ENCODE measurements at places on chromosomes 13 and 19.

GRCh38 chr19:9128171-9128570 is 1.4 kb upstream of the OR7G3 start:
- peak; percentile 90 for DNase-seq

DNA sequence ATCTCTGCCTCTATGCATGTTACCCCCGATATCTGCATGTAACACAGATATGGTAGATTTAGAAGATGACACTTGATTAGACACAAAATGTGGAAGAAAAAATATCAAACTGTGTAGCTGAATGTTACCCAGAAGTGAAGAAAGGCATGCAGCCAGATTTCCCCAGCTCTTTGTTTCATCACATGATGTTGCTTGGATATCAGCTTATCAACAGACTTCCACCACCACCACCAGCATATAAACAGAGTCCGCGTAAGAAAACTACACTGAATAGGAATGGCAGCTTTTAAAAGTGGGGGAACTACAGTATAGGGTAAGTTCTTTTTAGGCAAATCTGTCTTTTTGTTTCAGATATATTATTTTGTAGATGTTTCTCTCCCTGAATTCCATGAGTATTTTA is at the start of gene FAM216B:
Gene FAM216B, plus strand, starts transcription at position 233 of the 400 bp plus-strand sequence. CDS start 2,484 bp downstream, outside the sequence.
- no peak for DNase-seq

- no peak for DNase-seq
These were observed 17.1 kb downstream of the TSHZ3 start for GRCh38 chr19:31332096-31332495.

DNA sequence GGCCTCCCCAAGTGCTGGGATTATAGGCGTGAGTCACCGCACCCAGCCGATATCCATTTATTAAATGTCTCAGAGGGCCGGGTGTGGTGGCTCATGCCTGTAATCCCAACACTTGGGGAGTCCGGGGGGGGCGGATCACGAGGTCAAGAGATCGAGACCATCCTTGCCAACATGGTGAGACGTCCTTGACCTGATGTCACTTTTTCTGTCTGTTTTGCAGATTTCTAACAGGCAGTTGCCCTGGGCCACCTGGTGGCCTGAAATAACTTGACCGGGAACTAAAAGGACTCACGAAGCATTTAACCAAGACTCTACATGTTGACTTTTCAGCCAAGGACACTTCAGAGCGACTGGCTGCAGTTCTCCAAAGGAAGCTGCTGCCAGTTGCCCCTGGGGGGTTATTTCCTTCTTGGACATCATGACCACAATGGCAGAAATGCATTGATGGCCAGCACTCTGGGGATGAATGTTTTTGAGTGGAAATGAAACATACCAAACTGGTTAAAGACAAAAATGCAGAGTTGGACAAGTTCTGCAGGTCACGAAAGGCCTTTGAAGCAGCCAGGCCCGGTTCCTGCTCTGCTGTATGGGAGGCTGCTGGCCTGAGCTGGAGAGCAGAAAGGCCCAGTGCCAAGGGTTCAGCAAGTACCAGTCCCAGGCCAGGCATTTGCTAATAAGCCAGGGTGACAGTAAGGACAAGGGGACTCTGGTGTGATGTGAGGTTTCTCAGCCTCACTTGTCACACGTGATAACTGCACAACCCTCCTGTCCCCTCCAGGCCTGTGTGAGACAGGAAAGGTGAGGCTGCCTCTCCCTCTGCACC is 8.3 kb downstream of the ZNF837 start:
- DNase-seq = no peak

GRCh38 chr19:47885067-47885463 is 1.1 kb downstream of the SULT2A1 start:
- no peak for DNase-seq

GRCh38 chr13:113034451-113035212 is 65.6 kb downstream of the MCF2L start:
- DNase-seq = no peak

DNA sequence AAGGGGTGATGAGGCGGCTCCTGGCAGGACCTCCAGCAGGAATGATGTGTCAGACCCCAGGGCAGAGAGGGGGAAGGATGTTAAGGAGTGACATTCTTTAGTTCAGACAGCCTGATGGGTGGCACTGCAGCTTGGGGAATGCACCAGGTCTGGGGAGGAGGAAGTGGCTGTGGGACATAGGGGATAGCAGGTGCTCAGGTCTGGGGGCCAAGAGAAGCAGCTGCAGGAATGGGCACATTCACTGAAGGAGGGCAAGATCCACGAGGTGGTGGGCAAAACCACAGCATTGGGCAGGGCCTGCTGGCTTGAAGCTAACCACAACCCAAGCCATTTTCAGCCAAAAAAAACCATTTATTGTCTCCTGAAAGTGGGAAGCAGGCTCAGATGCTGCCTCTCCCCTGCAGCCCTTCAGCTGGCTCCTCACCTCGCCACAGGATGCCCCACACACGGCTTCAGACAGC is 26.5 kb downstream of the COMP start:
- no peak for DNase-seq

- DNase-seq = no peak
These were observed 11.7 kb upstream of the SOX1 start for GRCh38 chr13:112055036-112055914.

- no peak for DNase-seq
These were observed 18.3 kb downstream of the CCDC97 start for GRCh38 chr19:41328157-41328841.

- DNase-seq = no peak
These were observed 19.7 kb upstream of the JUND start for GRCh38 chr19:18300930-18301717.

DNA sequence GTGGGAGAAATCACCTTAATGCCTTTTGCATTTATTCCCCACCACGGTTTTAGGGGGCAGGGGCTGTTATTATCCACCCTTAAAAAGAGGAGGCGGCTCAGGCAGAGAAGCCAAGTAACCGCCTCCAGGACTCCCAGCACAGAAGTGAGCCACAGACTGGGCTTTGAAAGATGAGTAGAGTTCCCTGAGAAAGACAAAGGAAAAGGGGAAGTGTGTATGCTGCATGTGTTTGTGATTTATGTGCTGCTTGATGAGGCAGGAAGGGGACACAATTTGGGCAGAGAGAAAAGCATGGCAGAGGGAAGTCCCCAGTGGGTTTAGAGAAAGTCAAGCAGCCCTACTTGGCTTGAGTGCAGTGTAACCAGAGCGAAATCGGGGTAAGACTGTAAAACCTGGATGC is 85.0 kb downstream of the DOCK9 start:
- DNase-seq = no peak

- DNase-seq = no peak
These were observed 665 bp downstream of the VASP start for GRCh38 chr19:45507872-45508416.

- DNase-seq = no peak
These were observed 1.5 kb downstream of the ERF start for GRCh38 chr19:42253245-42254088.

DNA sequence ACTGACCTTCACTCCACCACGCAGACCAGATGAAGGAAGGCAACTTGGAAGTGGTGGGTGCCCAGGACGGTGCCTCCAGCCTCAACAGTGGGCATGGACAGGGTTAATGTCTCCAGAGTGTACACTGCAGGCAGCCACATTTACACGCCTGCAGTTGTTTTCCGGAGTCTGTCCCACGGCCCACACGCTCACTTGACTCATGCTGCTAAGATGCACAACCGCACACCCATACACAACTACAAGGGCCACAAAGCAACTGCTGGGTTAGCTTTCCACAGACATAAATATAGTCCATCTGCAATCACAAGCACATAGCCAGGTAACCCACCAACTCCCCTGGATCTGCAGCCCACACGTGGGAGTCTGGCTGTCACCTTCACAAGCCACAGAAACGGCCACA is 12.6 kb upstream of the AXL start:
- DNase-seq = no peak

GRCh38 chr13:48160606-48161278 is 65.8 kb upstream of the MED4 start:
- no peak for DNase-seq

GRCh38 chr13:46373623-46374022 is 13.4 kb downstream of the RUBCNL start:
- no peak for DNase-seq

- DNase-seq = no peak
These were observed 20.0 kb downstream of the ELL start for GRCh38 chr19:18501832-18502231.

DNA sequence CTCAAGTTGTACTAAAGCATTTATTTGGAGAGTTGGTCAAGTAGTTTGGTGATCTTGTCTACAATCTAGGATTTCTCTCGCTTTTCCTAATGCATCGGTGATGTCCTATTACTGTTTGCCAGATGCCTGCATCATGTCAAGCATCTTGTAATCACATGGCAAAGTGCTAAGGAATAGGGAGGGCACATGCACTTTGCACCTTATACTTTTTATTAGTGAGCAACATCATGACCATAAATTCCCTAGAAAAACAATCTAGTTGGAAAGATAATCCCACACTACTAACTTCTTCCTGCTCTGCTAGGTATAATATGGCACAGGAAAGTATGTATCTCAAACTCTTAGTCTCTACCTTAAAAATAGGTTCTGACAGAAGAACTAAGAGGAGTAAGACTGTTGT is 894.3 kb upstream of the SLITRK1 start:
- no peak for DNase-seq

- no peak for DNase-seq
These were observed 11.3 kb downstream of the STAP2 start for GRCh38 chr19:4327252-4327876.

- DNase-seq = no peak
These were observed 126.3 kb downstream of the KCTD12 start for GRCh38 chr13:76759877-76760276.

DNA sequence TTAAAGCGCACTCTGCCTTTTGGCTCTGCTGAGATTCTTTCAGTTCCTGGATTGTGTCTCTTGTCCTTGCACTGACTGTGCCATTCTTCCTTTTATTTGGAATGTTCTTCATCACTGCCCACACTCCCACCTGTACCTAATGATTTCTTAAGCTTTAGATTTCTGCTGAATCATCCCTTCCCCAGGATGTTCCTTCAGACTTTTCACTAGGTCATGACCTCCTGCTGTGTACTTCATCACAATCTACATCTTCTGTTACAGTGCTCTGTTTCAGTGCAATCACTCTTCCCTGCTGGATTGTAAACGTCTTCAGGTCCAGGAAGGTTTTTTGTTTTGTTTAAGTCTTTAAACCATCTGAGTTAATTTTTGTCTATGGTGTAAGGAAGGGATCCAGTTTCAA is 281.0 kb downstream of the ATP8A2 start:
- DNase-seq = no peak

Data from HS-5 (cell line).